ENCODE measurements at places on chromosomes 6 and 20.

GRCh38 chr6:118667988-118668387, 16.6 kb upstream of the CEP85L start:
- DNase-seq, result no peak

DNA sequence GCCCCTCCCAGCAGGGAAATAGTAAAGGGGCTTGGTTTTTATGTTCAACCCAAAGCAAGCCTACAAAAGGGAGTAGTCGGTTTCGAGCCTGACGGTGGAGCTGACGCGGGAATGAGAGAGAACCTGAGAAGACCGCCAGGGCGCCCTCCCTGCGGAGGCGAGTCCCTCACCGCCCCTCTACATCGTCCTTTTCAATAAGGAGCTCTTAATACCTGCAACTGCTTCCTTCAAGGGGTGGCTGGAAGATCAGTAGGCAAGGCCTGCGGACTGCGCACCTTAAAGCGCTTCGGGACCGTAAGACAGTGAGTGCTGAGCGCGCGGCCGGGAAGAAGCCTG, 709 bp upstream of the ZNF76 start:
- peak; percentile 67 for DNase-seq

DNA sequence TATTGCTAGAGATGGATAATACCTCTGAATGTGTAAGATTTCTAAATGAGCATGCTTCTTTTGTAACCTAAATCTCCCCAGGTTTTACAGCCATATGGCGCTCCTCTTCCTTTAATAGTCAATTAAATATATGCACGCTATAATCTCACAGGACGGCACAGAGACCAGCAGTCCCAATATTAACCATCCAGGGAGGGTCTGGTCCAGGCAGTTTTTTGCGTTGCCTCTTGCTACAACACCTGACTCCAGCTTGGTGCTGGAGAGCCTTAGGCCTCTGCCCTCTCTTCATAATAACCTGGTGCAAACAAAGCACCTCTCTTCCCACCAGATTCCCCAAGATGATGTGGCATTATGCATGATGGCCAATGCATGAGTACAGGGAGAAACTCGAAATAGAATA, 183.4 kb downstream of the LY86 start:
- DNase-seq, result no peak

- DNase-seq, result no peak
Measured at GRCh38 chr6:37745748-37746147, 48.1 kb upstream of the MDGA1 start.

DNA sequence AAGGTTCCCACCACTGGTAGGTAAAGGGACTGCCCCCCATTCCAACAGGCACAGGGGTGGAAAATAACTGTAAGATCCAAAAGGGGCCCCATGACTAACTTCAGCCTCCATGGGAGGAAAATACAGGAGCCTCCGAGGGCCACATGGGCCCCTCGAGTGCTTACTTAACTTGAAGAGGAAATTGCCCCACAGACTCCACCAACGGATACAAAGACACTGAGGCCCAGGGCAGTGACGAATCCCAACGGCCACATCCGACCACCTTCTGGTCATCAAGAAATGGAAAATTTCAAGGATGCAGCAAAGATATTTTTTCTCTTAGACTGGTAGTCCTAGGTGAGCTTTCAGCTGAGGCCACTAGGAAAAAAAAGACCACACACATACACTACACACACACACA, 116.0 kb upstream of the MRPS10 start:
- no peak for DNase-seq

GRCh38 chr6:161367472-161367871, 93.6 kb upstream of the AGPAT4 start:
- DNase-seq, result no peak

DNA sequence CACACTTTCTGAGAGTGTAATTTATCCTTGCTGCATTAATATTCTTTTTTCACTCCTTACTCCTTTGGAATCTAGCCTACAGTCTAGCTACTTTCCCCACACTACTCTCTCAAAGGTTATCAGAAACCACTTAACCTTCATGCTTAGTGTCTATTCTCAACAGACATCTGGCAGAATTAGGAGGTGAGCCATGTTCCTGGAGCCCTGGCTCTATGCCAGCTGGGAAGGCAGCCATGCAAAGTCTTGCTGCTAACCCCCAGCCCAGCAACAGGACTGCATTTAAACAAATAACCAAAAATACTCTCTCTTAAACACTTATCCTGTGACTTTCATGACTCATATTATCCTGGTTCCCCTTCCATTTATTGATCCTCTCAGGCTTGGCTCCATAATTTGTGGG, 260.2 kb downstream of the BCKDHB start:
- DNase-seq, result peak; percentile 94

DNA sequence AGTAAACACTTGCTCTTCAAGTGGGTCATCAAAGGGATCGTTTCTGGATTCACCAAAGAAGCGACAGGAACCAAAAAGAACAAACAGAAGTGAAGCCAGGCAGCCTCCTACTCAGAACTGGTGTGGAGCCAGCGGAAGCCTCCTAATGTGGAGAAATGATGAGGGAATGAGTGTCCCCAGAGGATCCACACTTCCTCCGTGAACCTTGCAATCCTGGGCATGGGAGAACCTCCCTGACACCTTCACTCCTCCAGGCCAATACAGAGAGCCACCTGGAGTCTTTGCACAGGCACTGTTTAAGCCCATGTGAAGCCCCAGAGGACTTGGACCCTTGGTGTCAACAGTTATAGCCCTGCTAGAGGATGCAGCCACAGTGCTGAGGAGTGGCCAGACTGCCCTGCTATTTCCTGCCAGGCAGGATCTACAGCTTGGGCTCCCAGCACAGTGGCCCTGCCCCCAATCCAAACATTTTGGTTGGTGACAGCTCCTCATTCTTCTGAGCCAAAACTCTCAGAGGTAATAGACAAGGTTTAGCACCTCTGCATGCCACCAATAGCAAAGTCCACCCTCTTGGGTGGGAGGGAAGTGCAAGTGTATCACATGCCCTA, 23.2 kb upstream of the SERINC1 start:
- no peak for DNase-seq

- no peak for DNase-seq
Measured at GRCh38 chr20:38833154-38833856, 27.8 kb downstream of the PPP1R16B start.

DNA sequence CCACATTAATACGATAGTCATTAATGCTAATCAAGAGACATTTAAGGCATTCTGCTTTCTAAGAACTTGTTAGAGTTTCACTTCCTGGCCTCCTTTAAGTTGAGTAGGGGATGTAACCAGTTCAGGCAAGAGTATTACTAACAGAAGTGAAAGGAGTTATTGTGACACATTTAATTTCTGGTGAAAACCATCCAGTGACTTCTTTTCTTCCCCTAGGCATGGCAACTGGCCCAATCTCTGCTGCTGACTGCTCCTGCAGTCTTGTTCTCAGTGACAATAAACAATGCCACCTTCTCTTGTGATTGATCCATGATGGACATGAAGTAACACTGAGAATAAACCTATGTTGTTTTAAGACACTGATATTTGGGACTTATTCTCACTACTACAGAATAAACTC, 130.9 kb upstream of the DEFB112 start:
- no peak for DNase-seq
